HS-27A (cell line): ENCODE measurements at places on chromosomes 7 and 10.

DNA sequence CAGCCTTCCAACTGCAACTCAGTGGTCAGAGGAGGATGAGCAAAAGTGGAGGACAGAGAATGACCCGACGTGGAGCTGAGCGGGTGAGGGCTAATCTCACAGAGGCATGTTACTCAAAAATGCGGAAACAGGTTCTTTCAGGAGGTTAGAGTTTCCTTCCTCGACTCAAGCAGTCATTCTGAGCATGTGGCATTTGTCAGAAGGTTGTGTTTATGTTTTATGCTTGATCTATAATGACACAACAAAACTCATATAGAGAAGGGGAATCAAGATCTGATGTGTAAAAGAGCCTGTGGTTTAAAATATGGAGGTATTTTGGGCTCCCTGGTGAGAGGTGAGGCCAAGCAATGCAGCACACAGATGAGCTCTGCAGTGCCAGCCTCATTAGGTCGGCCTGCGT is 311.4 kb downstream of the ADARB2 start:
- no peak for DNase-seq

GRCh38 chr10:128867210-128867609 is 599.8 kb upstream of the MGMT start:
- DNase-seq: no peak

DNA sequence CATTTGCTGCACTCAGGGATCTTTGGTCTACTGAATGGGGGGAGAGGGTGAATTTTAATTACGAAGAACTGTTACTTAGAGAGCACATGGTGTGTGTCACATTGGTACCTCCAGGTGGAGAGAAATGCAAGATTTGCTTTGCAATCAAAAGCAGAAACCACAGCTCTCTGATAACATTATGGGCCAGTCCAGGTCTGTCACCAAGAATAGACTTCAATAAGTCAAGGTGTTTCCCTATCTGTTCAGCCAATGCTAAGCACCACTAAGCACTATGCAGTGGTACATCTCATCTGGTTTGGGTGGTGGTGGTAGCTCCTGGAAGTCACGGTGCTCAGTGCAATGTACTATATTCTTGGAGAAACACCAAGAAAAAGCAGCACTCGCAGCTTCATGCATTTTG is 119.6 kb upstream of the AFAP1L2 start:
- no peak for DNase-seq

- DNase-seq: no peak
These were observed 3.5 kb downstream of the CCDC201 start for GRCh38 chr7:45869426-45869825.

DNA sequence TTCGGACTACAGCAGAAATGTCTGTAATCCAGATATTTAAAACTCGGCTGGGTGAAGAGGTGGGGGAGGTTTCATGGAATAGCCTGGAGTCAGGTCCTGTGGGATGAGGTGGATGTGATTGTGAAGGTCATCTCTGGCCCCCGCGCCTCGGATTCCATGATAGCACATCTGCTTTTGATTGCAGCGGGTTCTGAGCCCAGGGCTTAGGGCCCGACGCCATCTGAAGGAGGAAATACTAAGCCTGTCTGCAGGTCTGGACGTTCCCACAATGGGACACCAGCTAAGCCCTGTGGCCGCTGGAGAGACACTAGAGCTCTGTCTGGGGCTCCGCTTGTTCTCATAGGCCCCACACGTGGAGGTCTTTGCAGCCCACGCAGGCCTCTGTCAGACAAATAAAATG is 328.7 kb downstream of the CXCL12 start:
- no peak for DNase-seq

DNA sequence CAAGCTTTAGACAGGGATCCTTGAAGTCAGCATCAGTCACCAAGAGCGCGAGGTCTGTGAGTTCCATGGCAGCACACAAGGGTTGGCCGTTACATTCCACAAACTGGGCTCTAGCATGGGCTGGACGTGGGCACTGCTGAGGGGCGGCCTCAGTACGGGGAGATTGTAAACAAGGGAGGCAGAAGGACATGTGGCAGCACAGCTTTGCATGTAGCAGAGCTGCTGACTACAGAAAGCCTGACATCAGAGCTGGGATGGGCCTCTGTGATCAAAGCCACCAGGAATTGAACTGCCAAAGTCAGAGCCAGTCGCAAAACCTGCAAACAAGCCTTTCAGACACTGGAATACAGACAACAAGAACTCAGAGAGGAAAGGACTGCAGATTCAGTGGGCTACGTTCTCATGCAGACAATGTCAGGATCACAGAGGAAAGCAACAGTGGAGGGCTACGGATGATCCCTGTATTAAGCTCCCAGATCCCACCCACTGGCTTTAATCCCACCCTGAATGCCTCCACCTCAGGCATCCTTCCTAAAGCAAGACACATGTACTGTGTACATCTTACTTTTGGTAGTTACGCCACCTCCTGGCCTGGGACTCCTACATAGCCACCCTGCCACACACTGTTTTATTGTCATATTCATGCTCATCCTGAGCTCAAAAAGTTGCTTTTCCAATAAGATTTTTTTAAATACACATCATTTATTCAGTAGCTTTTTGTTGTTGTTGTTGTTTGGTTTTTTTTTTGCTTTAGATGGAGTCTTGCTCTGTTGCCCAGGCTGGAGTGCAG is 291.1 kb upstream of the IMMP2L start:
- DNase-seq: no peak

DNA sequence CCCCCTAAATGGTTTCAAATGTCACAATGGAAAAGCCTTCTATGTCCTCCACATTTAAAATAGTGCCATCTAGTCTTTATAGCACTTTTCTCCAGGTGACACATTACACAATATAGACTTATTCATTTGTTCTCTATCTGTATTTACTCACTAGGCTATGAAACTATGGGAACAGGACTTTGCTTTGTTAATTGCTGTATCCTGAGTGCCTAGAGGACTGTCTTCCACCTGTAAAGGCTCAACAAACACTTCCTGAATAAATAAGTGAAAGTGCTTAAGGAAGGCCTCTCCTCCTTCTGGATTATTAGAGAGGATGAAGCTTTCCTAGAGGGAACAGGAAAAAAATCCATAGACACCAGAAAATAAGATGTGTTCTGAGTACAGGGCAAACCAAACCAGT is 397.6 kb upstream of the LRRN3 start:
- no peak for DNase-seq

- no peak for DNase-seq
These were observed 699.4 kb upstream of the GALNT17 start for GRCh38 chr7:70432567-70433001.

GRCh38 chr7:25143763-25144162 is 18.7 kb upstream of the CYCS start:
- no peak for DNase-seq

DNA sequence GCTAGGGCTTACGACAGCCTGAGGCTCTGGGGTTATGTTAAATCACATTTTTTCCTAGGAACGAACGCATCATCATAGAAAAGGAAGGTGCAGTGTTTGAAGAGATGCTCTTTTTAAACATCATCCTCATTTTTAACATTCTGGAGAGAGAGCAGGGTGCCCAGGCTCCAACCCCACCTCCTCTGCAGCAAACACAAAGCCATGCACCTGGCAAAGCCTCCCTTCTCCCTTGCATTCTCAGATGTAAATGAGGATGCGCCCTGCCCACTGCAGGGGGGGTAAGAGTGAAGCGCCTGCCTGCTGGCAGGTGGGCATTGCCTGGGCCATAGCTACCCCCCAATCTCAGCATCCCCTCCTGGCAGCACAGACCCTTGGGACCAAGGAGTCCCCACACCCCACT is 92.4 kb downstream of the PTPRN2 start:
- no peak for DNase-seq

- DNase-seq: no peak
These were observed 757 bp downstream of the ANKIB1 start for GRCh38 chr7:92246360-92247101.

GRCh38 chr7:41446606-41447449 is 256.1 kb downstream of the INHBA start:
- DNase-seq: no peak

- DNase-seq: no peak
These were observed 211.1 kb downstream of the MGMT start for GRCh38 chr10:129678186-129678585.

- DNase-seq: no peak
These were observed 59.7 kb upstream of the CDK14 start for GRCh38 chr7:90536449-90536848.

DNA sequence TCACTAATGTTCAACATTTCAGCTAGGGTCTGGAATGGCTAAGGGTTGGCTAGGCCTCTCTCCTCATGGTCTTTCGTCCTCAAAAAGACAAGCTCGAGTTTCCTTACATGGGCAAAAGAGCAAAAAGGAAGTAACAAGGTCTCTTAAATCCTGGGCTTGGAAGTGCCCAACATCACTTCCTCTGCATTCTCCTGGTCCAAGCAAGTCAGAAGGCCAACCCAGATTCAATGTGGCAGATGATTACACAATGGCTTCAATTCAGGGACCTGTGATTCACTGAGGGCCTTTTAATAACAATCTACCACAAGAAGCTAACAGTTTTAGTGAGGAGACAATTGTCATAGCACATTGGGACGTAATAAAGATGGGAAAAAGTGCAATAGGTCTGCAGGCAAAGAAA is 4.4 kb upstream of the NUP205 start:
- DNase-seq: no peak

DNA sequence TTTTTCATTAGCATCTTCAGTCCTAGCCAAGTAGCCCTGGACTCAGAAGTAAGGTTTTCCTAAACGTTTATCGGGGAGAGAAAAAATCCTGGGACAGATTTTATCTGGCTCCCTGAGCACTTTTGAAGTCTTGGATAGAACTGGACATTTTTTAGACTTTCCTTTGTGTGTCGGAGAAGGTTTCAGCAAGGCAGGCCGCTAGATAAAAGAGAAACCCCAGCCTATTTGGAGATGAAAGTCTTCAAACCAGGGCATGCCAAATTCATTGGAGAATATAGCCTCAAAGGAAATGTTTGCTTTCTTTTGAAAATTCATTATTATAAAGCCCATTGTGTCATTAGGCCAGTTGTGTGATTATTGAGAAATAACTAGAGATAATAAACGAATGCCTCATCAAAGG is 228.1 kb downstream of the BAMBI start:
- DNase-seq: no peak

GRCh38 chr10:17597386-17597785 is 19.8 kb downstream of the HACD1 start:
- no peak for DNase-seq

DNA sequence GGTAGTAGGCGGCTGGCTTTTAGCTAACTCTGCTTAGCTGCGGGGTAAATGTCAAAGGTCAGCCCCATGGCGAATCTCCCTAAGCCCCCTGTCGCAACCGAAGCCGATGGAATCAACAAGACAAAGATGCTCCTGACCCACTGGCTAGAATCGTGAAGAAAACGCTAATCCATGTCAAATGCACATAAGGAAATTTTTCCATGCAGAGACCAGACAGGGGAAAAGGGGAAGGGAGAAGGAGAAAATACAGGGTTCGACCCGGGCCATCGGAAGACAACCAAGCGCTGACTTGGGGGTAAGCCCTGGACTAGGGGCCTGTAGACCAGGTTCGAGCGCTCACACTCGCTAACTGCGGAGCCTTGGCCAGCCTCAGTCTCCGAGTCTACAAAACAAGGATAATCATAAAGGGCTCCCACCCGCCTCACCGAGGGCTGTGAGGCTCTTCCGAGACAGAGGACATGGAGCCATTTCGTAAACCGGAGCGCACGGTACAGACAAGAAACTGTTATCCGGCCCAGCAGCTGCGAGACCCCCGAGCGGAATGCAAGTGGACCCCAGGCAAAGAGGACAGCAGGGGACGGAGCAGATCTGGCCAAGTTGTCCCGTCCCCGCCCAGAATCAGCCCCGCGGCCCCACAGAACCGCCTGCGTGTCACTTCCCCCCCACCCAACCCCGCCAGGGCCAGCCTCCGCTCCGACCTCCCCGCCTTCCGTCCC is 507 bp downstream of the SAR1A start:
- no peak for DNase-seq

DNA sequence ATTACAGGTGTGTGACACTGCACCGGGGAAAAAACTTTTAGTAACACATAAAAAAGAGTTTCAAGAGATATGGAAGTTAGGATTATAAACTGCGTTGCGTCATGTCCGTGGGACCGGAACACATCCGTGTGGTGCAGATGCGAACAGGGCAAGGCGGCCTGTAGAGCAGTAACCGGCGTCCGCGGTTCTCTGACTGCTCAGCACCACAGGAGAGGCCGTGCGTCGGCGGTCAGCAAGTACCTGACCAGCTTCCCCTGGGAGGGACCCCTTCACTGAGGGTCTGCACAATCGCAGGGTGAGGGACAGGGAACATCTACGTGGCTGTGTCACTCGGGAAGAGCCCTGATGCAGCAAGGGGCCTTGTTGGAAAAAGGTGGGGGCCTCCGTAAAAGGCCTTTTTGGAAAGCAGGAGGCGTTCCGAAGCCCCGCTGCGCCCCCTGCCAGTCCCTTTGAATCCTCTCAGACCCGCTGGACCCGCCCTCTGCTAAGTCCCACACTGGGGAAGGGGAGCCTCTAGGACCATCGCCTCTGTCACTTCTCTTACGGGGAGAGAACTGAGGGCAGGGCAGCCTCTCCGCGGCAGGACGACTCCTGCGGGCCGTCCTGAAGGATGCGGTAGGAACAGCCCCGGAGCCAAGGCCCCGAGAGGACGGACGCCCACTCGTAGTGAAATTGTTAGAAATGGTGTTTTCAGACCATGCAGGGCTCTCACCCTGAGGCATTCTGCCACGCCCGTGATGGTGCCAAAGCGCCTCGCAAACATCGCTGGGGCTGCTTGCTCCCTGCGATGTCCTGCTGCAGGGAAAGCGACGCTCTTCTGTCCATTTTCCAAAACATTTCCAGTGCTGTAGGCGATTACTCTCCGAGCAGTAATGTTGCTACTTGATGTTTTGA is 771.6 kb upstream of the COBL start:
- DNase-seq: no peak

GRCh38 chr7:25014756-25015155 is 34.8 kb upstream of the OSBPL3 start:
- no peak for DNase-seq
